RKO (cell line): ENCODE measurements at places on chromosomes 4 and X.

GRCh38 chr4:156523492-156523891 is 448.1 kb downstream of the PDGFC start:
- DNase-seq: no peak

DNA sequence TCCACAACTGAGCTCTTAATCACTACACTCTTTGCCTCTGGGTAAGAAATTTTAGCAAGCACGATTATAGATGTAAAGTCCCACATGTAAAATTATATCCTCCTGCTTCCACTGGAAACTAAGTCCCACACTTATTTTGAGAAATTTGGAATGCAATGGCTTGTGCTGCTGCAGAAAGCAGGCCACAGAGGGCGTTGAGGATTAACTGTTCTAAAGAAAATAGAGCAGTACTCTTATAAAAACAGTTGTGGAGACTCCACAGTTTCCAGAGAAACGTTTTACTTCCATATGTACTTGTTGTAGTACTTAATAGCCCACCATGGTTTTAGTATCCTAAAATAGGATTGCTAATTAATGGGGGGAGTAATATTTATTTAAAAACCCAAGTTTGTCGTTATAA is 1.7 kb upstream of the CENPC start:
- no peak for DNase-seq

DNA sequence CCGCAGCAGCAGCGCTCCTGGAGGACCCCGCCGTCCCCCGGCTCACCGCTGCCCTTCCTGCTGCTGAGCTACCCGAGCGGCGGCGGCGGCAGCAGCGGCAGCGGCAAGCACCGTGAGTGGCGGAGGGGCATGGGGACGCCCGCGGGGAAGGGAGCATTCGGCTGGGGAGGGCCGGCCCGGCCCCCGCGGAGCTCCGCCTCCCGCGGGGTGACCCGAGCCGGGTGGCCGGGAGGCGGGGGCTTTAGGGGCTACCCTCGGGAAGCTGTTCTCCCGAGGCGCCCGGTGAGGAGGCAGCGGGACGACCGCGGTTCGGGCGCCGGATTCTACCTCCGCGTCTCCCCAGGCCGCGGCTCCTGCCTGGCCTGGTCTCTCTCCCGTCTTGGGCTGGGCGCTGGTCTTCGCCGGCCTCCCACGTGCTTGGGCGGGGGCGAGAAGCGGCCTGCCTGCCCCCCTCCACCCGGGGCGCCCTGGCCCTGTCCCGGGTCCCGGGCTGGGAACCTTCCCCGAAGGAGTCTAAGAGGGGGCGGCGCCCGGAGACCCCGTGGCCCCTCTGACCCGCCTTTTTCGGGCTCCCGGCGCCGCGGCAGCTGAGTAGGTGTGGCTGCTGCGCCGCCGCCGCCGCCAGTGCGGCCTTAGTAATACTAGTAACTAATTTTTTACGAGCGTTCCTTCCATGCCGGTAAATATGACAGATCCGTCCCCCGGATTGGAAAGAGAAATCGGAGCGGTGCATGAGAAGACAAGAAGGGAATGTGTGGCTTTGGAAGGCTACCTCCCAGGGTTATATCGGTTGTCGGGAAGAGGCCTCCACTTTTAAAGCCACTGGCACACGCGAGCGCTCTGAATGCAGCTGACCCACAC is 16.4 kb upstream of the RUFY3 start:
- peak; percentile 85 for DNase-seq

- DNase-seq: no peak
Observed at GRCh38 chr4:141131723-141132071, 1.6 kb downstream of the RNF150 start.

DNA sequence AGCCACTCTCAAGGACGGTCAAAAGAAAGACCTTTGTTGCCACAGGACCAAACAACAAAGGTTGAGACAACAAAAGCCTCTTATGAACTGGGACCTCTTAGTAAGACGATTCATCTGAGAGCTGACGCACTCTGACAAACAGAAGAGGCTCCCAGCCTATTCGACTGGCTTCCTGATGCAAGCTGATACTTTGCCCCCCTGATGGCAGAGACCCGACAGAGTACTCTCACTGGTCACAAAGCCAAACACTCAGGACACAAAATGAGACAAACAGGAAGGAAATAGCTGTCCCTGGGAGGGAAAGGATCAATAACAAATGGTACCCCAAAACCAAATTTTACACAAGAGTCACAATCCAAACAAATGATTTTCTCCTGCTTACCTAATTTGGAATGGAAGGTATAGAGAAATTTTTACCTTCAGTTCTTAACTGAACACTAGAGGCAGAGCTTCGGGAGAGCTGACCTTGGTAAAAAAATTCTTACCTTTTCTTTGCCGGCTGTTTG is 75.2 kb upstream of the PLAC8 start:
- peak; percentile 9 for DNase-seq

DNA sequence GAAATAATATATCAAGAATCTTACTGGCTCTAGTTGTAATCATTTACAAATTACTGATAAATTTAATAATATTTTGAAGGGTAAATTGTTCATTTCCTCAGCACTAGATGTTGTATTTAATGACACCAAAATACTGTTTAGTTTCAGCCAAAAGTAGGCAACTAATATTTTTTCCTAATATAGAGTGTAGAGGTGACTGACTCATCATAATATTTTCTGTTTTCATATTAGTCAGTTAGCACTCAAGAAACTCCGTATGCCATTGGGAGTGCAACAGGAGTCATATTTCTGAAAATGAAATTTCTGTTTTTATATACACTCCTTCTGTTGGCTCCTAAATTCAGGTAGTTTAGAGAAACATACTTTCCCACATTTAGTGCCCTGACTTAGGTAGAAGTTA is 36.6 kb upstream of the PTPN13 start:
- no peak for DNase-seq

DNA sequence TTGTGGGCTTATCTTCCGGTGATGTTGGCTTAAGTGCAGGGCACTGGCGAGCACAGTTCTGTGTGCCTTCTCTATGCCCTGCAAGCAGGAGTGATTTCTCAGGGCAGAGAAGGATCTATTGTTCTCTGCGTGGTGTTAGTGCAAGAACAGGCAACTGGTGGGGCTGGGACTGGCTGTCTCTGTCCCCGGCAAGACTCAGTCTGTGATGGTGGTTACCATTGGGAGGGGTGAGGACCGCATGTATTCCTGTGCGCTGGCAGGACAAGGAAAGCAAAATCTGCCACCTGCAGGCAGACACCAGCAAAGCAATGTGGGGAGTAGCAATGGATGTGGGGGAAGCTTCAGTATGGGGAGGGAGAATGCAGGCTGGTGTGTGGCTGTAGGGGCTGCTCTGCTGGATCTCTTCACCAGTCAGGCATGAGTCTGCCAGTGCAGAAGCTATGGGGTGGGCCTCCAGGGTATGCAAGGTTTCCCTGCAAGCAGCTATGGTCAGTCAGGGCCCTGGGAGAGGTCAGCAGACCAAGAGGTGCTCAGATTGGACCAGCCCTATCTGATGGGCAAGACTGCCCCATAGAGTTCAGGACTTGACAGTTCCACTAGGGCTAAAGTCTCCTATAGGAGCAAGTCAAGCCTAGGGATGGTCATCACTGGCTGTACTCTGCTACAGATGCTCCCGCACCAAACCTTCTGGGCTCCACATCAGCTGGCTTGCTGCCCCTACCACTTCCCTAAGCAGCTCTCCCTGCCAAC is 16.8 kb downstream of the PF4 start:
- DNase-seq: no peak

GRCh38 chr4:82798168-82799005 is at the start of gene SCD5:
TSS of gene SCD5 (minus strand) at chr4:82798796. CDS start at chr4:82798537, 259 bp downstream.
- DNase-seq: peak; percentile 90

- DNase-seq: peak; percentile 20
Observed at GRCh38 chr4:7761720-7762119, 177.9 kb downstream of the AFAP1 start.

DNA sequence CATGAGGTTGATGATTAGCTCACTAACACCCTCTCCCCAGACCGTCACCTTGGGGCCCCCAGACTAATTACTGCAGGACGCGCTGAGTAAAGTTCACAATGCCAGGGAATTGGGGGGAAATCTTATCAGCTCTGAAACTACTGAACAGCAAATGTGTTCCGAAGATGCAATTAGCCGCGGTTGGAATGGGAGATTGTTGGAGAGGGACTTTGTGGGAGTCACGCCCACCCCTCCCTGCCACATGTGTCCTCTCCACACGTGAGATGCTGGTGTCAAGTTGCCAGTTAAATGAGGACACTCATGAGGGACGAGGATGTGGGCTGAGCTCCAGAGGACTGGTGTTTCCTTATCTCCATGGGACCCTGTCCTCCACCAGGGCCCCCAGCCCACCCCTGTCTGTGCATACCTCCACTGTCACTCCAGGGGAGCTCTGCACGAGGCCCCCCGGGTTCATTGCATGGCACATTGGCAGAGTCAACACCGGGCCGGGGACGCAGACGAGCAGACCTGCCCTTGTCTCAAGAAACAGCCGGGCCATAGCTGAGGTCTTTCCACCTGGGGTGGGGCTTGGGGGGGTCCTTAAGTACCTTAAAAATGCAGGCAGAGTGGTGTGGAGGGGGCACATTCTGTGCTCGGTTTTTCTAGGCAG is 175.4 kb upstream of the PSAPL1 start:
- DNase-seq: no peak

GRCh38 chrX:101999644-102000539 is 68.1 kb upstream of the ZMAT1 start:
- no peak for DNase-seq

- no peak for DNase-seq
Observed at GRCh38 chr4:157564218-157564617, 343.7 kb downstream of the GRIA2 start.

DNA sequence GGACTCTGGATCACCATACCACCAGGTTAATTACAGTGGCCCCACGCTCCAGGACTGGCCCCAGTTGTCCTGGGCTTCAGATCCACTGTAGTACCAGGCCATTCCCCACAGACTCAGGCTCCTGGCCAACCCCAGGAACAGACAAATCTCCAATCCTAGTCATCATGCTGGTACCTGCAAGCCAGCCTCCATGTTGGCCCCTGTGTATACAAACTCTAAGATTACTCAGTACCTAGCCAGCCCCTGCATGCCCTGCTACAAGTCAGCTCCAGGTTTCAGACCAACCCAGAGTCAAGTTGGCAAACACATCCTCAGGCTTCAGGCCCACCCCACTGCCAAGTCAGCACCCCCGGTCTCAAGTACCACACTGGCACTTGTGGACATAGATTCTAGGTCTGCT is 85.9 kb downstream of the KLF8 start:
- no peak for DNase-seq

GRCh38 chr4:17595471-17596005 is 18.5 kb downstream of the LAP3 start:
- DNase-seq: no peak

DNA sequence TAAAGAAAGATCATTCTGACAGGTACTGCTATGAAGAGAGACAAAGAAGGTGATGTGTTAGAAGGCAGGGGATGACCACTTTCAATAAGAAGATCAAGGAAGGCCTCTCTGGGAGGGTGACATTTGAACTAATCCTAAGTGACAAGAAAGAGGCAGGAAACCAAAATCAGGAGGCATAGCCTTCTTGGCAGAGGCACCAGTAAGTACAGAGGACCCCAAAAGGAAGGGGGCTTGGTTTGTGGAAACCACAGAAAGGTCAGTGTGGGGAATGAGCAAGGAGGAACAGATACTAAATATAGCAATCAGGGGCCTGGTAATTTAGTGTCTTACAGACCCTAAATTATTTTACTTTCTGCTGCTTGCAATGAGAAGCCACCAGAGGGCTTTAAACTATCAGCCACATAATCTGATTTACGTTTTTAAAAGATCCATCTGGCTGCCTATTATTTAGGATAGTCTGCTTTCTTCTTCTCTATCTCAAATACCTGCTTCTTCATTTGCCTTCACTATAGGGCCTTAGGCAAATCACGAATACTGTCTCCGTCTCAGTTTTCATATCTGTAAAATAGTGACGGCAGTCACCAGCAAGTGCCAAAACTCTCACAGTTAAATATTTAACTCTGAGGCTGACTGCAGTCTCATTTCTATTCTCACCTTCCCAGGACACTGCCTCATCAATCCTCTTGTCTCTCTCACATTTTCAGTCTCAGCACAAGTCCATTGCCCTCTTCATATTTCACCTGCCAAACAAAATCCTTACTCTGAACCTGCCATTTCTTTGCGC is 16.7 kb downstream of the NR3C2 start:
- DNase-seq: no peak

DNA sequence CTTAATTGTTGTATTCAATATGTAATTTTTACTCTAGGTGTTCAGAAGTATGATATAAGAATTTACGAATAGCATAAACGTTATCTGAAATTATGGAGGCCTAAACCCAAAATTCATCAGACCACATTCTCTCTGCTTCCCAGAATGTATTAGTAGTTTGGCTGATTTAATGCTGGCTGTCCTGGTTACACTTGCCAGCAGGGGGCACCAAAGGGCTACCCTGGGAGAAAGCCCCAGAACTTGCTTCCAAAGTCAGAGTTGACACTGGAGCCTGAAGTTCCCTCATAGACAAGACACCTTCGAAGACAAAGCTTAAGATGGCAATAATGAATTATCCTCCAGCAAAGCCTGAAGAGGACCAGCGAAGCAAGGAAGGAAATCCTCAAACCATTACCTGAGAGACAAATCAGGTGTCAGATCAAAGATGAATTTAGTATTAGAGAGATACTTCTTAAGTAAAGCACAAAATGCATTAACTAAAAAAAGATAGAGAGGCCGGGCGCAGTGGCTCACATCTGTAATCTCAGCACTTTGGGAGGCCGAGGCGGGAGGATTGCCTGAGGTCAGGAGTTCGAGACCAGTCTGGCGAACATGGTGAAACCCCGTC is 11.3 kb upstream of the ANOS1 start:
- DNase-seq: peak; percentile 46

- DNase-seq: no peak
Observed at GRCh38 chr4:53431052-53431451, 53.6 kb downstream of the FIP1L1 start.

- no peak for DNase-seq
Observed at GRCh38 chr4:183412821-183413220, 31.6 kb upstream of the CDKN2AIP start.

- DNase-seq: no peak
Observed at GRCh38 chrX:119989905-119990555, 46.5 kb upstream of the NKAP start.

GRCh38 chr4:51932261-51932660 is 87.9 kb downstream of the LRRC66 start:
- DNase-seq: no peak

DNA sequence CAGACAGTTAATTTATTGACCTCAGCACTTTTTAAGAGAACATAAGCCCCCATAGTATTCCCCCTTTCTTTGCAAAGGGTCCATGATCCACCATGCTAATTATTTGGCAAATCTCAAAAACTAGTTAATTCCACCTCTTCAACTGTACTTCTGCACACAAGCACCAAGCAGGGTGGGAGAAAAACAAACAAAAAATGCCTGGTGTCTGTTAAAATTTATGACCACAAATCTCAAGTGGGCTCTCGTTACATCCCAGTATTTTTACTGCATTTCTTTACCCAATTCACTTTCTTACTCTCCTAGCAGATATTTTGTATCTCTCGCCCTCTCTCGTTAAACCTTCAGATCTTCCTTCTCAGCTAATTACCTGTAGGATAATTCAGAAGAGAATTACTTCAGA is 6.1 kb downstream of the ARSJ start:
- no peak for DNase-seq

DNA sequence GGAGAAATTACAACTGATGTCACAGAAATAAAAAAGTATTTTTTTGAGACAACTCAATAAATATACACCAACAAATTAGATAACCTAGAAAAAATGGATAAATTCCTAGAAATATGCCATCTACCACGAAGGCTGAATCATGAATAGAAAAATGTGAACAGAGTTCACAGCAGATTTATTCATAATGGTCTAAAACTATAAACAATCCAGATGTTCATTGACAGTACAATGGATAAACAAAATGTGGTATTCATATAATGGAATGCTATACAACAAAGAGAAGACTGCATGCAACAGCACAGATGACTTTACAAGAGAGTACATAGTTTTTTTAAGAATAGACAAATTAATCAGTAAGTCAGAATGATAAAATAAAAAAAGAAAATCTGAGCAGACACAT is 55.2 kb downstream of the CLOCK start:
- no peak for DNase-seq
